Globus pallidus (tissue), 1 donor: ENCODE measurements at places on chromosomes 11 and 22.

DNA sequence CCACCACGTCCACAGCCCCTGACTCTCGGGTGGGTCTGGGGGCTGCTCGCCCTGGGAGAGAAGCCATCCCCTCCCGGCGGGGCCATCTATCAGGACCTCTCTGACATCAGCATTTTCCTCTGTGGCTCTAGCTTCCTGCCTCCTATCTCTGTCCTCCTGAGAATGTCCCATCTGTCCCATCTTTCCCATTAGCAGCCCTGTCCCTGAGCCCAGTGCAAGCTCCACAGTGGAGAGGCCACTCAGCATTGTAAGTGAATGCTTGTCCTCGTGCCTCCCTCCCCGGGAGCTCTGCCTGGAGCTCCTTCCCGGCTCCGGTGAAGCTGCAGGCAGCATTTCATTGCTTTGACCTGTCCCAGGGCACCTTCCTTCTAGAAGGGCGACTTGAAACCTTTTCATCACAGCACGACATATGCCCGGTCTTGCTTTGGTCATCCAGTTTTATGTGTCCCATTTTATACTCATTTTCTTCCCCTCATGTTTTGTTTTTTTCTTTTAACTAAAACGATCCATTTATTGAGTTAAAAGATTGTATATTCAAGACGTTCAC is 49.7 kb downstream of the RTN4R start:
- no peak for DNase-seq

DNA sequence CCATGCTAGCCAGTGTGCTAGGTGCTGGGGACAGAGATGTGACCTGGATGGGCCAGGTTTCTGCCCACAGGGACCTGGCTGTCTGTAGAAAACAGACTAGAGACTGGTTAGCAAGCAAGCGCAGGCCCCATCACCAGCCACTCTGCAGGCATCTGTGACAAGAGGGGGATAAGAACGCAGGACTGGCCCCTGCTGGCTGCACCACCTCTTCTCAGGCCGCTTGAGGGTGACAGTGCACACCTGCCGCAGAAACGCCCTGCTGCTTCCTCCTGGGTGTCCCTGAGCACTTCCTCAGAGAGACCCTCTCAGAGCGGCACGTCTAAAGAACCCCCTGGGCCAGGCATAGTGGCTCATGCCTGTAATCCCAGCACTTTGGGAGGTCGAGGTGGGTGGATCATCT is 5.9 kb upstream of the PICK1 start:
- no peak for DNase-seq

- no peak for DNase-seq
These were observed 378.7 kb upstream of the RAG2 start for GRCh38 chr11:36976741-36977140.

GRCh38 chr11:41190437-41191082 is 268.9 kb downstream of the LRRC4C start:
- DNase-seq, result no peak

DNA sequence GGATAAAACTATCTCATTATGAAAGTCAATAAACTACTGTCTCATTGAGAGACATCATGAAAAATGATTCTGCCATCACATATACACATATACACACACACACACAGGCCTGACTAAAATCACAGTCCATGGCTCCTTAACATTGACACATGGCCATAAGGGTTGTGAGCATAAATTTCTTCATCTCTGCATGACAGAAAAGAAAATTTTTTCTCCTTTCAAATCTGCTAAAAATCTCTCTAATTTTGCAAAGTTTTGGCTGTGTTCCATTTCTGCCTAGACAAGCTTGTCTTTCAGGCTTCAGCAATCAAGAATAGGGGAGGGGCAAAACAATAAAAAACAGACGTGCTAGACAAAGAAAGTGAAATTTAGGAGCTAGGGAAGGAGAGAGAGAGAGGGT is 324.5 kb downstream of the LRRC4C start:
- DNase-seq, result no peak

- DNase-seq, result no peak
These were observed 3.8 kb upstream of the FDX1 start for GRCh38 chr11:110425751-110426545.

GRCh38 chr11:120182372-120182771 is 28.5 kb upstream of the OAF start:
- no peak for DNase-seq

DNA sequence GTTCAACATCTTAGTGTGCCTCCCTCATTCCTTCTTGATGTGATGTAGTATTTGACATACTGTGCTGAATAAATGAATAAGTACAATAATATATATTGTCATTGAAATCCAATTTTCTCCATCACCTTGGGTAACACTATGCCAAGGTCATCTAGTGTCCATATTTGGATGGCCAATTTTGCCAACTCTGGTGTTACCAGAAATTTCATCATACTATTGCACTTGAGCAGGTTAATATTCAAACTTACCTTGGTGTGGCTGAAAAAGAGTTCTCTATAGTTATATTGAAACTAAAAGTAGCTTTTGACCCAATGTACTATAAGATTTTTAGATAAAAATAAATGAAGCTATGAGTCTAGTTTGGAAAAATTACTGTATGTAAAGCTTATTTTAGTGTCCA is 98.2 kb upstream of the SLC6A5 start:
- DNase-seq, result no peak

GRCh38 chr22:49238181-49239141 is 589.2 kb downstream of the BRD1 start:
- DNase-seq, result no peak

DNA sequence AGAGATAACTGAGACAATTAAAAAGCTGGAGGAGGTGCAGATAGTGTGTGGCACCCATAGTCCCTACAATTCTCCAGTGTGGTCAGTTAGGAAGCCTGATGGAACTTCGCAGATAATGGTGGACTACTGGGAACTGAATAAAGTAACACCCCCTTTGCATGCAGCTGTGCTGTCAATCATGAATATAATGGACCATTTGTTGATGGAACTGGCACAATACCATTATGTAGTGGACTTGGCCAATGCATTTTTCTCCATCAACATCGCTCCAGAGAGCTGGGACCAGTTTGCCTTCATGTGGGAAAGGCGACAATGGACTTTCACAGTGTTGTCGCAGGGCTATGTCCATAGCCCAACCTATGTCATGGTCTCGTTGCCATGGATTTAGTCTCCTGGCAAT is 324.2 kb downstream of the TMEM135 start:
- peak; percentile 53 for DNase-seq

DNA sequence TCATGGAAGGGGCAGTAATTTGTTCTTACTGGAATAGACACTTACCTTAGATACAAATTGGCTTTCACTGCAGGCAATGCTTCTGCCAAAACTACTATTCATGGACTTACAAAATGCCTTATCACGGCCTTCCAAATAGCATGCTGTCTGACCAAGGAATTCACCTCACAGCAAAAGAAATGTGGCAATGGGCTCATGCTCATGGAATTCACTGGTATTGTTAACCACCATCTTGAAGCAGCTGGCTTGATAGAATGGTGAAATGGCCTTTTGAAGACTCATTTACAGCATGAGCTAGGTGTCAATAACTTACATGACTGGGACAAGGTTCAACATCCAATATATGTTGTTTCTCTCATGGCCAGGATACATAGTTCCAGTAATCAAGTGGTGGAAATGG is 21.9 kb downstream of the OR5B21 start:
- no peak for DNase-seq

- DNase-seq, result no peak
These were observed 18.8 kb downstream of the MB start for GRCh38 chr22:35598396-35598710.

DNA sequence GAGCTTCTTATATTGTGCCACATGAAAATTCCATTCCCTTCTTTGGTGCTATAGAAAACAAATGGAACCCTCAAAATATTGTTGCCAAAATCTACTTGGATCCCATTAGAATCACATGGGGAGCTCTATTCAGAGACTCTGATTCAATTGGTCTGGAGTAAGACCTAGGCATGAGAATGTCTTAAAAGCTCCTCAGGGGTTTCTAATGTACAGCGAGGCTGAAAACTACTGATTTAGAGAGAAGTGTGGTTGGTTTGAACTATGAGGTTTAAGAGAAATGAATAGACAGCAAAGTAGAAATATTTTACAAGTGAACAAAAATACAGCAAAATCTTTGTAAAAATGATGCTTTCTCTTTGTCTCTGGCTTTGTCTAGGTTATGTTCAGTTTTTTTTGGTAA is 514.7 kb downstream of the CNTN5 start:
- no peak for DNase-seq

DNA sequence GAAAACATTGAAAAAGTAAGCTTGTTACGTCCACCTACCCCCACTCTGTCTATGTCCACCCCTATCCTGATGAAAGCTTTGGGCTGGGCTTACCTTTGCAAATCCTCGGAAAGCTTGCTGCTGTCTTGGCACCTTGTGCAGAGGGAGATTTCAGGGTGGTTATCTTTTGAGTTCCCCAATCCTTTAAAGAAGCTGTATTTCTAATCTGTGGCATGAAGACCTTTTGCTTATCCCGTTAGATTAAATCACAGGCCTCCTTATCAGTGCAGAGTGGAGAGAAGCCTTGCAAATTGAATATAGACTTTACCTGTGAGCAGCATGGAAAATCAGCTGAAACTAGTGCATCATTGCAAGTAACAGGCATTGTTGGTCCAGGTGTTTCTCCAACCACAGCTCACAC is 580.6 kb upstream of the ANO5 start:
- DNase-seq, result no peak

DNA sequence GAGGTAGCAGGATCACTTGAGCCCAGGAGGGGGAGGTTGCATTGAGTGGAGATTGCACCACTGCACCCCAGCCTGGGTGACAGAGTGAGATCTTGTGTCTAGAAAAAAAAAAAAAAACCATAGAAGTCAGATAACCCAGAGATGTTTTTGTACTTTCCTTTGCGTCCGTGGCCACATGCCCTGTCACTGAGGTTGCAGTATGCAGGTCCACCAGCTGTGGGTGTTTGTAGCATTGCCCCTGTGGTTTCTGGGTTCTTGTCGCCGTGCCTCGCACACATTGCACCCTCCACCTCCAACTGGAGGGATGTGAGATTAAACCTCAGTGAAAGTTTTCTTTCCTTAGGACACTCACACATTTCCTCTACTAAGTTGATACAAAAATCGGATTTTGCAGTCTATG is 70.3 kb downstream of the TNRC6B start:
- no peak for DNase-seq

GRCh38 chr11:134643115-134644012 is 231.3 kb upstream of the B3GAT1 start:
- no peak for DNase-seq

DNA sequence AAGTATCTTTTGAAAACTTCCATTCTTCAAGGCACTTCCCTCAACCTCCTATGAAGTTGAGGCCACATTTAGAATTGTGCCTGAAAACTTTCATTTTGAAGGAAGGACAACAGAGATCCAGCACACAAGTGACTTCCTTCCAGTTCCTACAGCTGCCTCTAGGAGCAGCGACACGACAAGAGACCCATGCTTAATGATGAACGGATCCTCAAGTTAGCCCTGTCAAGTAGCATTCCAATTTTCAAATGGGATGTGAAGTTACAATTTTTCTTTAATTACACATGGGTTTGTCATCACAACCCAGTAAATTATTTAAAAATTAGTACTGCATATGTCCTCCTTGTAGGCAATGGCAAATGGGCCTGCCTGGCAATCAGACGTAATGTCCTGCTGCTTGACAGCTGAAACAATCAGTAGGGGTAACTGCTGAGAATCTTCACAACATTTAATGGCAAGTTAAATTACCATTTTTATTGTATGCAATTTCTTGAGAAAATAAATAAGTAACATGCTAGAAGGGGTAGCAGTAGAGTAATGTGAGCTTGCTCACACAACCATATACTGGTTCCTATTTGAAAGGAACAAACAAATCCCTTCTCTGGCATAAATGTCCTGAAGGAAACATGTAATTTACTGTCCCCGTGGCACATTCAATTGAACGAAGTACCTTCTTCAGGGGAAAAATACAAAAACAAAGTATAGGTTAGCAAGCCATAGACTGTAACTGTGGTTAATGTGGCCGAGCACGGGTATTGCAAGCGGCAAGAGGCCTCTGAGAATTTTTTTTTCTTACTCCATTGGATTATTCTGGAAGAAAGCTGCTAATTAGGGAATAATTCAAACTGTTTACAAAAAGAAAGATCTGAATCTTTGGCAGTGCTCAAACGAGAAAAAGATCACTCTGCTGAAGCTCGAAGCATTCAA is 288.3 kb downstream of the CADM1 start:
- DNase-seq, result peak; percentile 26

- no peak for DNase-seq
These were observed 322.5 kb upstream of the SORL1-AS1 start for GRCh38 chr11:121775276-121775675.

GRCh38 chr11:13354335-13354734 is 76.7 kb downstream of the BMAL1 start:
- no peak for DNase-seq

GRCh38 chr22:32058656-32059260 is 15.7 kb downstream of the SLC5A1 start:
- no peak for DNase-seq

- DNase-seq, result no peak
These were observed at the start of gene OR10S1 for GRCh38 chr11:123977731-123978347. OR10S1 (minus strand) TSS chr11:123977781; CDS start chr11:123977664, 117 bp downstream.

GRCh38 chr11:135061166-135061565 is 649.1 kb upstream of the B3GAT1 start:
- DNase-seq, result no peak

DNA sequence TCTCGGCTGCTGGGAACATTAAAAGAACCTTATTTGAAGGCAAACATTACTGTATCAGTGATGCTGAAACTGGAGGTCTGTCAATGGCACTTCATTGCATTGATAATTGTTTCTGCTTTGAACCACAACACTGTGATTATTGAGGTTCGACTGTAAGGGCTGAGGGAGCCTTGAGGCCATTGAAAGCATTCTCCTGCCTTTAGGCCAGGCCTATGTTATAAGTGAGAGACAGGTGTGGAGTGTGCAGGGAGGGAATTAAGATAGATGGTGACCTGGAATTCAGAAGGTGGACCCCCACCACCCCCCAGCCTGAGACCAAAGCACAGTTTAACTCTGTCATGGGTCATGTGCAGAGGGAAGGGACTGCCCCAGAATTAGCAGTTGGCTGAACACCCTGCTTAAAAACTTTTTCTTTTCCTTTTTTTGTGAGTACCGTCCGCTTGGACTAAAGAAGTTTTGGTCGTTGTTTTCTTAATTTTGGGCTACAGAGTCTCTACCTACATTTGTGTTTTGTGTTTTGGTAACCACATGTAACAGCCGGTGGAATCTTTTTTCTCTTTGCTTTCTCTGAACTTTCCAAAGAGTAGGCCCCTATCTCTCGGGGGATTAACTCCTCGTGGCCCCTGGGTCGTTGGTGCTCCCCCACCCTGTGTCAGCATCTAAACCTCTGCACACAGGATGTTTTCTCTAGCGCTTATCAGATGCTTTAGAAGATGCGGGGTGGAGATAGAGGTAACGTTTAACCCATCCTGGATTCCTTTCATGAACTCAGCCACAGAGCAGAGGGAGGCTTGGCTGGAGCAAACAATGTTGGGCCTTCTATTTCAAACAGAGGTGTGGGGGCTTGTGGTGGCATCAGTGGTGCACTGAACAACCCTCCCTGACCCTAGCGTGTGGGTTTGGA is 43.7 kb downstream of the ZBTB16 start:
- no peak for DNase-seq

GRCh38 chr22:33747029-33747428 is 173.2 kb downstream of the LARGE1 start:
- no peak for DNase-seq

GRCh38 chr22:46936378-46936903 is 174.0 kb downstream of the TBC1D22A start:
- DNase-seq, result peak; percentile 8

GRCh38 chr11:29127461-29127860 is 889.4 kb downstream of the KCNA4 start:
- no peak for DNase-seq

GRCh38 chr11:118606157-118606843 is 1.1 kb upstream of the PHLDB1 start:
- DNase-seq, result peak; percentile 51
